ENCODE measurements at places on chromosomes 12 and 14.

GRCh38 chr12:124327362-124328043 is 32.6 kb downstream of the RFLNA start:
- no peak for DNase-seq

GRCh38 chr12:13509740-13510139 is 313.2 kb downstream of the EMP1 start:
- no peak for DNase-seq

DNA sequence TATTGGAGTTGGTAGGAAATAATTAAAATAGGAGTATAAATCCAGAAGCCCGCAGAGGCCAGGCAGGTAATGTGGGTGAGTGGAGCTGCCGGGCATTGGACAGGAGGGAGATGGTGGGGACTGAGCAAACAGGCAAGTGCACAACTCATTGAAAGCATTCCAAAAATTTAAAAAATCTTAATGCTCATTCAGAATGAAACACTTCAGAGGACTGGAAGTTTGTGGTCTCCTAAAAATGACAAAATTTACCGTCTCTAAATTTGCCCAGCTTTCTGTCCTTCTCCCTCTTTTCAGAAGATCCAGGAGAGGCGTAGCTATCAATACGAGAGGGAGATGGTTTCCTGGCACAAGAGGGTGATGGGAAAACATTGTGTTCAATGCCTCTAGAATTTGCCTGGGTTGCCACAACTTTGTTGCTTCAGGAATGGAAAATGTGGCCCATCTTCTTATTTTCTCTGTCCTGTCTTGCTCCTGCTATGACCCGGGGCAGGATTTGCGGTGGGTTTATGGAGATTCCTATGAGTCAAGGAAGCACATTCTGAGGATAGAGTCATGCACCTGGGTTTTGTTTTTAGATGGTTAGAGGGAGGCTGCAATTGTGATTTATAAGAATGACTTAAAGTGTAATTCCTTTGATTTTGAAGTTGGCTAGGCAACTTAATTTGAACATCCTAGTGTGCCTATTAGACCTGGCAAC is 72.2 kb downstream of the BORCS5 start:
- DNase-seq: no peak

DNA sequence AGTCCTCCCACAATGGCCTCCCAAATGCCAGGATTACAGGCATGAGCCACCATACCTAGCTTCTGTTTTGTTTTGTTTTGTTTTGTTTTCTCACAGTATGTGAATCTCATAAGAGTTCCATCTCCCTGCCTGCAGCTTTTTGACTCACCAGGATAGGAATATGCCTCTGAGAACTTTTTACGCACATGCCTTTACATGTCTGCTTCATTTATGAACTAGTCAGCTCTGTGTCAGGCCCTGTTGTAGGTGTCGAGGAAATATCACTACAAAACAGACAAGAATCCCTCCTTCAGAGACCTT is 89.0 kb downstream of the BORCS5 start:
- DNase-seq: no peak

GRCh38 chr14:71130491-71131179 is 223.4 kb downstream of the PCNX1 start:
- peak; percentile 90 for DNase-seq

- peak; percentile 78 for DNase-seq
Measured at GRCh38 chr12:64010069-64010686, 165.7 kb downstream of the SRGAP1 start.

DNA sequence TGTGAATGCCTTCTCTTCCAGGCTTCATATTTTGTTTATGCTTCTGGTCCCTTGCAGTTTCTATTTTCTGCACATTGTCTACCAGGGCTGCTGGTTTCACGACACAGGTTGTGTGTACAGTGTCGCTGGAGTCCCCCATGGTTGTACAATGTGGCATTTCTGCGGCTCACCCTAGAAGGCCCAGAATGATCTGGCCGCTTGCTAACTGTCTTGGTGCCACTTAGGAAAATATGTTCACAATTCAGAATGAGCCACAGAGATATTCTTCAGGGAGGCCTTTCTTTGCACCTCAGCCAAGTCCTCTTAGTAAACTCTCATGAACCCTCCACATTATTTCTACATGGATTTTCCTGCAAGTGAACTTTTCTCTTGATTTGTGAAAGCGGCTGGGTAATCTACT is 195.4 kb downstream of the SUDS3 start:
- DNase-seq: no peak

DNA sequence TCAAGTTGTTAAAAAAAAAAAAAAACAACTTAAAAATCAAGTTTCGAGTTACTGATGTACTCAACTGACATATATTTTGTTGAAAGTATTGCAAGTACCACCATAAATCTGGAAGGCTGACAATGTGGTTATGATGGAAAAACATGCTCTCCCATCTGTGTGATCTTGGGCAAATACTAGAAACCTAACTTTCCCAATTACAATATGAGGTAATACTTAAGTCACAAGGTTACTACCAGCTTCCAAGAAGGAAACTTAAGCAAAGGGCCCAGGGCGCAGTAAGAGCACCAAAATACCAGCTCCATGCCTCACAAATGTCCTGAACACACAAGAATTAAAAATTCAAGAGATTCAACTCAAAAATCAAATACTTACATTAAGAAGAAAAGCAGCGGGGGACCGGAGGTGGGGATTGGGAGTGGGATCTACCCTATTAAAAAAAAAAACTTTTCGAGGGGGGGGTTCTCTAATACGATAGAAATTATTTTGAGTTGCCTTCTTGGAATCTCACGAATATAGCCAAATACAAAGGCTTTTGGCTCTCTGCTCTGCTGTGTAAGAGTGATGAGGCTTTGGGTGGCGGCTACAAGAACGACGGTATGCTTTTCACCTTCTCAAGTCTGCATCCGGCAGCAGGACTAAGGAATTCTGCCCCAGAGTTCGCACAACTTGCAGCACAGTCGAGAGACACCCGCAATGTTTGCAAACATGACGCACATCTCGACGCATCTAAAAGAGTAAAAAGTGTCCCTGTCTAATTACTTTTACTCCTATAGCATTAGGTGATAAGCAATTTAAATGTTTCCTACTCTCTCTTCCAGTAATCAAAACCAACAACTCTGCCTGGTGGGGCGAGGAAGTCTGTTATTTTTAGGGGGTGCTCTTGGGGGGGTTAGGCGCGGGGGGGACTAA is 1.1 kb downstream of the SAV1 start:
- peak; percentile 87 for DNase-seq

DNA sequence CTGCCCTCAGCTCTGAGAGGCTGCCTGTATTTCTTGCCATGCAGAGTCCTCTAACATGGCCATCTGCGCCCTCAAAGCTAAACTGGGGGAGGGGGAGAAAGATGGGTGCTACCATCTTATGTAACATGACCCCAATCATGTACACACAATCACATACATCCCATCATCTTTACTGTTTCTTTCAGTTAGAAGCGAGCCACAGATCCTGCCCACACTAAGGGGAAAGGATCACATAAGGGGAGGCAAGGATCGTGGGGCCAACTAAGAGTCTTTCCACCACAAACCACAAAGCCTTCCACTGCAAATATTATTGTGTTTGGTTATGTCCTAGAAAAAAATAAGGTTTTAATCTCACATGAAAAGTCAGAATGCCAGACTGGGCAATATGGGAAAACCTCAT is 11.8 kb upstream of the AMN1 start:
- DNase-seq: peak; percentile 38

- no peak for DNase-seq
Measured at GRCh38 chr12:82440885-82441284, 82.6 kb downstream of the METTL25 start.

DNA sequence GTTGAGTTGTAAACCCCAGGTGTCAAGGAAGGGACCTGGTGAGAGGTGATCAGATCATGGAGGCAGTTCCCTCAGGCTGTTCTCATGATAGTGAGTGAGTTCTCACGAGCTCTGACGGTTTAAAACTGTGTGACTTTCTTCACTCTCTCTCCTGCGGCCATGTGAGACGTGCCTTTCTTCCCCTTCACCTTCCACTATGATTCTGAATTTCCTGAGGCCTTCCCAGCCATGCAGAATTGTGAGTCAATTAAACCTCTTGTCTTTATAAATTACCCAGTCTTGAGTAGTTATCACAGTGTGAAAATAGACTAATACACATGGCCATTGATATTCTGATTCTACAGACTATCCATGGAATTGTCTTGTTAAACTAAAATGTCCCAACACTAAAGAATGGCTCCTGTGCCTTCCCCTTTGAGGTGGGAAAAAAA is 85.6 kb downstream of the SLC2A13 start:
- no peak for DNase-seq

- DNase-seq: peak; percentile 27
Measured at GRCh38 chr14:68665131-68665530, 127.7 kb downstream of the ZFP36L1 start.

DNA sequence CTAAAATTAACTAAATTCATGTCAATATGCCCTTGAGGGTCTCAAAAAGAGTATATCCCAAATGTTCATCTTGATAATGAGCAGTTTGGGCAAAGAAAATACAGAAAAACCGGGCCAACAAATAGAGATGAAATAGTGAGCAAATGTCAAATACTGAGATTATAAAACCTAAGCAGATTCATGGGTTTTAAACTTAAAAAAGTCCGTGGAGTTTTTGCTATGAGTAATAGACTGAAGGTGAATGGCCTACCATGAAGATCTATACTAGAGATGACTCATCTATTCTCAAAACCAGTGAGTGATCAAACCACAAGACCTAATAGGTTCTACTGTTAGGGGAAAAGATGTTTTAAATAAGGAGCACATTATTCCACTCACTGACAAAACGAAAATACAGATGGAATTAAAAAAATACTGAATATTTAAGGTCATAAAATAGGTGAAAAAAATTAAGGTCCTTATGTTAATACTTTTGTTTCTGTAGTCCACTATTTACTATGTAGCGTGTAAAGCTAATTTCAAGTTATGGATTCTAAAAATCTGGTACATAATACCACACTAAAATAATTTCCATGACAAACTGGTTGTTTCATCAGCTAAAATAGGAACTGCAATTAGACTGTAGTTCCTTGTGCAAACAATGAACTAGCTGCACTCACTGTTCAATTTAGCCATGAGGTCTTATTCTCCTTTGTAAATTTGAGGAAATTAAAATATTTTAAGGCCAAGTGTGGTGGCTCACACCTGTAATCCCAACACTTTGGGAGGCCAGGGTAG is 5.0 kb downstream of the HNRNPC start:
- peak; percentile 61 for DNase-seq

GRCh38 chr12:109110988-109111495 is 5.3 kb upstream of the ACACB start:
- peak; percentile 81 for DNase-seq

DNA sequence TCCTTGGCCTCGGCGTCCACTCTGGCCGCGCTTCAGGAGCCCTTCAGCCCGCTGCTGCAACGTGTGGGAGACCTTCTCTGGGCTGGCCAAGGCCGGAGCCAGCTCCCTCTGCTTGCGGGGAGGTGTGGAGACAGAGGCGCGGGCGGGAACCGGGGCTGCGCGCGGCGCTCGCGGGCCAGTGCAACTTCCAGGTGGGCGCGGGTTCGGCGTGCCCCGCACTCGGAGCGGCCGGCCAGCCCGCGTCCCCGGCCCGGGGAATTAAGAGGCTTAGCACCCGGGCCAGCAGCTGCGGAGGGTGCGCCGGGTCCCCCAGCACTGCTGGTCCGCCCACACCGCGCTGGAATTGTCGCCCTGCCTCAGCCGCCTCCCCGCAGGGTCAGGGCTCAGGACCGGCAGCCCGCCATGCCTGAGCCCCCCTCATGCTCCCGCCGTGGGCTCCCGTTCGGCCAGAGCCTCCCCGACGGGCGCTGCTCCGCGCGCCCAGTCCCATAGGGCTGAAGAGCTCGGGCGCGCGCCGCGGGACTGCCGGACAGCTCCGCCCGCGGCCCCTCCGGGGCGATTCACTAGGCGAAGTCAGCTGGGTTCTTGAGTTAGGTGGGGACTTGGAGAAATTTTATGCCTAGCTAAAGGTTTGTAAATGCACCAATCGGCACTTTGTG is 673.9 kb downstream of the SLC16A7 start:
- no peak for DNase-seq

GRCh38 chr14:57061009-57061711 is 207.5 kb downstream of the EXOC5 start:
- DNase-seq: no peak

DNA sequence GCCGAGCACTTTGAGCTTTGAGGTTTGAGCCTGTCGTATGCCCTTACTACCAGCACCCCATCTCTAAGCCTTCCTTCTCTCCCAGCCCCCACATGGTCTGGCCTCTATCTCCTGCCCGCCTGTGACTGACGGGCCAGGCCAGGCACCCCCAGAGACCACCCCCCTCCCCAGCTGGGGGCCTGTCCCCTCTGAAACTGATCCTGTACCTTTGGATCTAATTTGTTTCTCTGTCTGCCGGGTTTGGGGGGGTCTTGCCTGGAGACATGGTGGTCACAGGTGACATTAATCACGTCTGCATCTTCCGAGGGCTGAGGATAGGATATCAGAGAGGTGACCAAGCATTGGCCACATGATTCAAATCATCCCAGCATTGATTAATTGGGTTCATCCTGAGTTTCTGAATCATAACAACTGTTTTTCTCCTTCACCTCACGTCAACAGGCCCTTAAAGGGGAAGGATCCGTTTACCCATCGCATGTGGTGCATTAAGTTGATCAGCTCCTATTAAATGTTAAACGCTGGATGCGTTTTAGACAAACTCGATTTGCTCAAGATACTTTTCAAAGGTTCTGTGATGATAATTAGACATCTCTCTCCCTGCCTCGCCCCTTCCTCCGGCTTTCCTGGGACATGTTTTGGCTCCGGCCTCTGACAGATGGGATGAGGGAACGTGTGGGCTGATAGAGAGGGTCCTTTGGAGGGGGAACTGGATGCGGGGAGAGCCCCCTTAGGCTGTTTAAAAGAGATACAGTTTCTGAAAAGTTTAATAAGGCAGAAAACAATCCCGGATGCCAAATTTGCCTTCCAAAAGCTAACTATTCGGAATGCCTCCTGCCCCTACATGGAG is 63.3 kb upstream of the TBX3 start:
- no peak for DNase-seq

GRCh38 chr12:124597041-124597440 is 29.6 kb upstream of the NCOR2 start:
- DNase-seq: no peak

DNA sequence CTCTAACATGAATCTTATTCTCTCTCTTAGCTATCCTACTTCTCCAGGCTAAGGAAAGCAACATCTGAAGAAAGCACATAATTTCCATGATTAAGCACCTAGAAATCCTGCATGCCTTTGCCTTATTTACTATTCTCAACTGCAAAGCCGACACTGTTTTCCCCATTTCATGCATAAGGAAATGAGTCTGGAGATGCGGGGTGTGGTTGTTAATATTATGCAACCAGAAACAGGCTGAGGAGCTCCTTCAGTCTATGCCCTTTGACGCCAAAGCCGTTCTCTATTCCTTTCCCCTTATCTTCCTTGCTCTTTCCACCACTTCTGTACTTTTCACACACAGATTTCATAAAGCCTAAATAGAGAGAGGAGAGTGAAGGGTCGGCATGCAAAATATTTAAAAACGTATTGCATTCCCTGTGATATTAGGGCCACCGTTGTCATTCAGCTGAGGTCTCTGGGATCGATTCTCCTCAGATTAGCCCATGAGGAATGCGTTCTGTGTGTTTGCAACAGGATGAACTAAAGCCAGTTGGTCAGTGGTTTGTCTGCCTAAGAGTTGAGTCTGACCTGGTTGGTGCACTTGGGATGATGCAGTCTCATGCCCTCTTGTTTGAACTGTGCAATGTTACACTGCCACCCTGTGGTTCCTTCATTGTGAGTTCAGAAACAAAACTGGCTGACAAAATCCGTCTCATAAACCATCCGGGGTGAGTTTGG is 53.1 kb upstream of the PLEKHG7 start:
- DNase-seq: peak; percentile 91
